ENCODE measurements at places on chromosomes 6 and 20. TPM values are rescaled to one million over a fixed set of nuclear protein-coding genes. Genes with fewer than 3 reads are reported as not detected.

The EYS gene
- total RNA-seq: 0.02 TPM

The C4A gene
- total RNA-seq: 0.89 TPM

The ANKRD6 gene
- total RNA-seq: 1.8 TPM

The CCN6 gene
- not detected for total RNA-seq

The PDRG1 gene
- total RNA-seq: 33.0 TPM

The HUS1B gene
- total RNA-seq: 0.20 TPM

The TTBK1 gene
- total RNA-seq: 0.03 TPM

The PDYN gene
- total RNA-seq: 0.06 TPM

The NKAIN2 gene
- total RNA-seq: not detected

The TFAP2D gene
- not detected for total RNA-seq

All from A549 treated with RU486 at 1 μM for 4 hours (cell line).